ENCODE measurements at places on chromosomes 4 and X. TPM values are rescaled to one million over a fixed set of nuclear protein-coding genes. Genes with fewer than 3 reads are reported as not detected.
A peak's percentile ranks its signal among the peaks of the same experiment; 100 is the strongest.

Gene SUPT20HL1
- total RNA-seq = not detected

GRCh38 chr4:43716721-43717395 is 731.8 kb downstream of the KCTD8 start:
- DNase-seq = no peak

Gene OTUD6A
- total RNA-seq = 0.17 TPM

DNA sequence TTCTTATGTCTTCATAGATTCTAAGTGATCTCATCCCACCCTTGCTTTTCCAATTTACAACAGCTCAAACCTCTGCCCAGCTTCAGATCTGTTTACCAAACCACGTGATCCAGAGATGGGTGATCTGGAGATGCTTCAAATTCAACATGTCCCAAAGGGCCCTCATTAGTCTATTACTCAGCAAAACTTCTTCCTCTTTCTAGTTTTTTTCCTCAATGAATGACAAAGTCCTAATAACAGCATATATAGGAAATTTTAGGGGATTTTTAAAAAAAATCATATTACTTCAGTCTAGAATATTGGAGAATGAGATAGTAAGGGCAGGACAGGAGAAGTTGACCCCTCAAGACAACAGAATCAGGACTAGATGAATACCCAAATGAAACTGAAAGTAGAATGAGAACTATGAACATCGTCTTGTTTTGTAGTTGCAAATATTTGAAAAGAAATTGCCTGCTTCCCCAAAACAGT is 127.1 kb downstream of the CFAP299 start:
- no peak for DNase-seq

- no peak for DNase-seq
These were observed 133.3 kb downstream of the CPZ start for GRCh38 chr4:8725845-8726244.

DNA sequence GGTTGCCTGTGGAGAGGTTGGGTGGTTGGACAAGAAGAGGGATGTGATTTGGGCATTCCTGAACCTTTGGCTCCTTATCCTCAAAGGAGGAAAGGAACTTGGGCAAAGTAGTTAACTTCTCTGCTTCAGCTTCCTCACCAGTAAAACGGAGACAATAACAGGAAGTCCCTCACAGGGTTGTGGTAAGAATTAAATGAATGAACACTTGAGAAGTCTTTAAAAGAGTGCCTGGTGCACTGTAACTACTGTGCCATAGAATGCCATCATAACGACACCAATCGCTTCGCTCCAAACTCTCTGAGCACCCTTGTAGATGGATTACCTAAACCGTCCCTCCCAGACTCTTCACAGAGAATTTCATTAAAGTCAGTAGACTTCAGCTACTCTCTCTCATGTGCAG is 10.5 kb downstream of the ZCCHC18 start:
- no peak for DNase-seq

Gene HHIP
- 2.5 TPM for total RNA-seq

Gene PDE5A
- total RNA-seq = 20.2 TPM

GRCh38 chrX:72312311-72312940 is 6.7 kb upstream of the CITED1 start:
- no peak for DNase-seq

- DNase-seq = no peak
These were observed 84.4 kb downstream of the HTRA3 start for GRCh38 chr4:8353912-8354453.

DNA sequence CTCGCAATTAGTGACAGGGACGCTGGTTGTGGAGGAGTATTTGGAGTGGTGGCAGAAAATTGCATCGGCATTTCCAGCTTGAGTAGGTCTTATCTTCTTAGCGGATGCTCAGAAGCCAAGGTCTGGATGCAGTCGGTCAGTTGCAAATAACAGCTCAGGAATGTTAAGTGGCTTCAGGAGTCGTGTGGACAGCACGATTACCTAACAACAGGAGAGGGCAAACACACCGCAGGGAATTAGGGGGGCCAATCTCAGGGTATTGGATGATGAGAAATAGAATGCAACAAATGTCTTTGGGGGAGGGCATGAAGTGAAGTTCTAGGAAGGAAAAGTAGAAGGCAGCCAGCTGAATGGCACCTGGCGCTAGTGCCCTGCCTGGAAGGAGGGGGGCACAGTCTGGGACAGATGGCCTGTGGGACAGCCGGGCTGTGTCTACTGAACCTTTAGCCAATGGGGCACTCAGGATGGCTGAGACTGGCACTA is 11.8 kb downstream of the RASL11B start:
- peak; percentile 83 for DNase-seq

- DNase-seq = no peak
These were observed 231.2 kb upstream of the CPEB2 start for GRCh38 chr4:14771094-14771493.

Gene SCRG1
- total RNA-seq = not detected

DNA sequence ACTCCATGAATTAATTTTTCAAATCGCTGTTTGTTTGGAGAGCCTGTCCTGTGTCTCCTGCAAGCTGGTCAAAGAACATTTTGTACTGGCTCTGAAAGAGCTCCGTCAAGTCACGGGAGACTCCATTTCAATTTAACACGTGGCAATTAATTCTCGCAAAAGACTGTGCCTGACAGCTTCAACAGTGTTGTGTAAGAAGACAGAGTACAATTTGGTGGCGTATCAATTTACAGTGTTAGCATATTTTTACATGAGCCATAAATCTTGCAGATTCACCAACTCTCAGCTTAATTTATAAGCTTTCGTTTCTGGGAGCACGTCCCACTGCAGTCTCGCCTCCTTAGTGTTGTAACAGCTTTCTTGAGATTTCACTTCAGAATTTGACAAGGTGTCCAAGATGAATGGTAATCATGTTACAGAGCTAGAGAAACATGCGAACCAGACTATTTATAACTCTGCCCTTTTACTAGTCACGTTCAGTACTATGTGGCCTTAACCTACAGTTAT is 70.8 kb downstream of the RWDD4 start:
- DNase-seq = no peak

DNA sequence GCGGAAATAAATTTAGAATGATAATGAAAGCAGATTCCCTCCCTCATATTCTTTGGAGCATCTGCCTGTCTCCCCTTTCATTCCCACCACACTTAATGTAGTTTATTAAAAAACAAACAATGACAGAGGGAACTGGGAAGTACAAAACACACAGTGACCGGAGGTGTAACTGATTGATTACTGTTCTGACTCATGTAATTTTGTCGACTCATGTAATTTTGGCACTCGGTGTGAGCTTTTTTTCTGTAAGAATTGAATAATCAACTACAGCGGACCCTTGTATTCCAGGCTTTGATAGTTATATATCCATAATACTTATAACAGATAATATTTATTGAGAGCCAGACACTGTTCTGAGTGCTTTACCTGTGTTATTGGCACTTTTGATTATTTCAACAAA is 110.4 kb downstream of the PALLD start:
- DNase-seq = no peak

GRCh38 chr4:3700736-3701135 is 65.4 kb upstream of the ADRA2C start:
- DNase-seq = no peak

Gene DKK2
- 0.58 TPM for total RNA-seq

DNA sequence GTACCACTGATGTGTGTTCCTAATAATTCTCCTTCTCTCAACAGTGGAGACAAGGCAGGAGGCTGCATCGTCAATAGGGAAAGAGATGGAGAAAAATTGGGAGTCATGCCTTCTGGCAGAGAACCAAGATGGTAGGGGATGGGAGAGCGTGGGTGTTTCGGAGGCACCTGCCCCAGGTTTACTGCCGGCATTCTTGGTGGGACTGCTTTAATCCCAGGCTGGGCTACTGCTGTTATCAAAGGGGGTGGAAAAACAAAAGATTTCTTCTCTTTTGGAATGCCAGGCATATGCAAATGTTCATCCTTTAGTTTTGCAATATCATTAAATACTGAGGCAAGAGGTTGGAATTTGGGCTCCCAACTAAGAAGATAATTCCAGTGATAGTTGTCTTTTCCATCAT is 257.0 kb downstream of the DCHS2 start:
- peak; percentile 36 for DNase-seq

- peak; percentile 24 for DNase-seq
These were observed 4.5 kb downstream of the CASP3 start for GRCh38 chr4:184644553-184645307.

GRCh38 chr4:166625018-166625637 is 609.2 kb downstream of the SPOCK3 start:
- DNase-seq = no peak

DNA sequence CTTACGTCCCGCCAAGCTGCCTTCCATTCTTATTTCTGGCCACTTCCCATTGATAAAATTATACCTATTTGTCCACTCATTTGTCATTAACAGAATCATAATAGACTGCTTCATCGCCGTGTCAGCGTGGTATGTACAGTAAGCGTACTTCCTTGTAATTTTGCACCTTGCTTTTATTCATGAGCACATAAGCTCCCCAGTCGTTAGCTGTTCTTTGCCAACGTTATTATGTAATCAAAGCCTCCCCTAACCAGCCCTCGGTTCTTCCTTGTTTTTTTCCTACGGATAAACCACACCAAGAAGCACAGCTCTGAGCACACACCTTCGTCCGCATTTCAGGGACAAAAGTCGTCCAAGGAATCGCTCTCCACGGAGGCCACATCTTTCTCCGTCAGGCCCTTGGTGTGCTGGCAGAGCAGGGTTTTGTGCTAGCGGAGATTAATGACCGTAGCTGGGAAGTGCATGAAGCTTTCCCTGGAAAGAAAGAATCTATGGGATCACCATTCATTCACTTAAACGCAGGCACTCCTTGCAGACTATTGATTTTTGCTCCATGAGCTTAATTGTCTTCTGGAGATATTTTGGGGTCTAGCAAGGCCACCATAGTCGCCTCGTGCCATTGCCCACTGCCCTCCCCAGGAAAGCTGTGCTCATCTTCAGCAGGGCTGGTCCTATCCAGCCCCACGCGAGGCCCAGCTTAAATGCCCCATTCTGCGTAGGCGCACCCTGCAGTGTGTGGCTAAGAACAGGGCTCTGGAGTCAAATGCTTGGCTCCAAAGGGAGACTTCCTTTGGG is 200.9 kb upstream of the PSAPL1 start:
- DNase-seq = no peak

Gene OPRPN
- not detected for total RNA-seq

Gene TSPYL2
- 13.4 TPM for total RNA-seq

DNA sequence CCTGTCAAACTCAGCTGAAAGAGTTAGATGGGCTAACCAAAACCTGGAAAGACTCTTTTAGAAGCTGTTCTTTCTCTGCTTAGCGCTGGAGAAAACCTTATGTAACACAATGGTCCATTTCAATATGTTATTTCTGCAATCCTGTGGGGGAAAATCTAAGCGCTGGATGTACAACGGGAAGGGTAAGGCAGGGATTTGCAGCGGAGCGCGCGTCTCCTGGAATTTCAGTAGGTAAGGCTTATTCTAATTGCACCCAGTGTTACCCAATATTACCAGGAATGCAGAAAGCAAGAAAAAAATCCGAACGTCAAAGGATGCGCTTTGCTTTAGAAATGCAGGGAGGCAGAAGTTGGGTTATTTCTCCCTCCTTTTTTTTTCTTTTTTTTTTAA is 2.0 kb downstream of the HS3ST1 start:
- DNase-seq = no peak

DNA sequence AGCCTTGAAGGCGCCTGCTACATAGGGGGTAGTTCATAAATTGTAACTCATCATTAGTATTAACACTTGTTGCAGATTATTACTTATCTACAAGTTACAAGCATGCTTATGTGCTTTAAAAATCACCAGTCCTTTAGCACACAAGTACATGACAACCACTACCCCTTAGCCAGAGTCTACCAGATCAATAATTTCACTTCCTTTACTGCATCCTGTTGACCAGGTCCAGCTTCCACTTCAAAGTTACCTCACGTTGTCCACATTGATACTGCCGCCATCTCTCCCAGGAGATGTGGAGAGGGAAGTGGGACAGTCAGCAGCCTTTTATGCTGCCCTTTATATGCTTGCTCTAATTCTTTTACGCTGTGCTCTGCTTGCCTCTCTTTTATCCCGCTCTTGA is 231.3 kb upstream of the CXXC4 start:
- no peak for DNase-seq

GRCh38 chr4:76053730-76054129 is 17.9 kb upstream of the CXCL11 start:
- no peak for DNase-seq
